ENCODE measurements at places on chromosomes 6 and 20.

DNA sequence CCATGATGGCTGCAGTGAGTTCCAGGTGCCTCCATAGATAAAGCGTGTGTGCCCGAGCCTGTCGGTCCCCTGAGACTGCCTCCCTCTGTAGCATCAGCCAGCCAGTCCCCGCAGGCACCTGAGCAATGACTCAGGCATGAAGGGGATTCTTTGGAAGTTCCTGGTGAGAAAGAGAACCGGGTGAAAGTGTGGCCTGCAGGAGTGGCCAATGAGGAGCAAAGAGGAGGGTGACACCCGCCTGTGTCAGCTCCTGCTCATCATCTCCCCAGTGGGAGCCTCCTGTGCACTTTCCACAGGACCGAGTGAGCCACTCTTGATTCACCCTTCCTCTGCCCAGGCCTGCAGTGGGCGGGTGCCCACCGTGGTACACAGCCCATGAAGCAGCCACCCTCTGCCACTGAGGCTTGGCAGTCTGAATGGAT lies 71.2 kb upstream of the PTPN1 start:
- no peak for DNase-seq

GRCh38 chr6:136438441-136438840 lies 111.8 kb downstream of the MAP7 start:
- no peak for DNase-seq

GRCh38 chr6:139713900-139714506 lies 339.6 kb upstream of the CITED2 start:
- no peak for DNase-seq

- DNase-seq, result no peak
Measured at GRCh38 chr20:20267685-20268370, 100.1 kb upstream of the INSM1 start.
